CD4-positive, alpha-beta T cell treated with Interleukin-10 for 1 hour (primary cell): ENCODE measurements at places on chromosomes 7 and 10.
A peak's percentile ranks its signal among the peaks of the same experiment; 100 is the strongest.

GRCh38 chr10:50508315-50509051 is 115.3 kb downstream of the SGMS1 start:
- peak; percentile 39 for DNase-seq

DNA sequence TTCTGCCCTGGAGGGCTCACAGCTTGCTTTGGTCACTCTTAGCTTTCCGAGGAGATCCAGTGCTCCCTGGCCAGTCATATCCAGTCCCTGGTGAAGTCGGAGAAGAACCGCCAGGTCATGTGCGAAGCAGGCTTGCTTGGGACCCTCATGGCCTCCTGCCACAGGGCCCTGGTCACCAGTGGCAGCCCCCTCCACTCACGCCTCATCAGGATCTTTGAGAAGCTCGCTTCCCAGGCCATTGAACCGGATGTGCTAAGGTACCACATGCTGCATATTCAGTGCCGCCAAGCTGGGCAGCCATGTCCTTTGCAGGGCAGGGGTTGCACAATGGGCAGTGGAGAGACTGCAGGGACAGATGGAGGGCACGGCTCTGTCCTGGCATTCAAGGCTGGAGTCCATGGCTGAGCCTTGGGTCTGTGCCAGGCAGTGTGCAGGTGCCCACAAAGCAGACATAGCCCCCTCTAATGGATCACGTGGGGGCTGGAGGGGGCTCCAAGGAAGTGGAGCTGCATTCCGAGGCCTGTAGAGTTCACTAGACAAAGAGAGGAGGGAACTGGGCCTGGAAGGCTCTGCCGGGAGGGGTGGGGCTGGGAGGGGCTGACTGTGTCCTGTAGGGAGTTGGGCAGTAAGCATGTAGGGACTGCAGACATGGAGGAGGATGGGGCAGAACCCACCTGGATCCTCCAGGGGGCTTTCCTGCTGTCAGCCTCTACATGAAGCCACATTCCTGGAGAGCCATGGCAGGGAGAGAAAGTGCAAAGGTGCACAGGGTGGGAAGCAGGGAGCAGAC is 89.9 kb downstream of the WDFY4 start:
- no peak for DNase-seq

DNA sequence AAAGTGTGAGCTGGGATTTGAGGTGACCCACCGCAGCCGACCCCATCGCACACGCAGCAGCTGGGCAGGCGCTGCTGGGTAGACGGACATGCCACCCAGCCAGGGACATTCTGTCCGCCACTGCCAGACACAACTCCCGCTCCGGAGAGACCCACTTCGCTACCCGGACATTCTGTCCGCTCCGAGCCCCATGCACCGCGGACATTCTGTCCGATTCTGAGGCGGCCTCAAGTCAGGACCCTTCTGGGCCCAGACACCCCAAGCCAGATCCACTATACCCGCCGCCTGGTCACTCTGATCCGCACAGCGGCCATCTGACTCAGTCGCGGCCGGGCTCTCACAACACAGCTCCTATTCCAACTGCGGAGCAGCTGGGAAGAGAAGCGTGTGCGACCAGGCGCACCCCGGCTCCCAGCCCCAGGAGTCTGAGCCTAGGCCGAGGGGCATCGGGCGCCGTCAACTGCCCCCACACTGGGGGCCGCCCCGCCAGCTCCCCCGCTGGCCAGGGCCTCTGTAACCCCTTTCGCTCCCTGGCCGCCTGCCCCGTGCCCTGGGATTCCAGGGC is 763 bp downstream of the PITX3 start:
- no peak for DNase-seq

- no peak for DNase-seq
Observed at GRCh38 chr10:100980311-100980710, 7.0 kb downstream of the MRPL43 start.

- no peak for DNase-seq
Observed at GRCh38 chr10:11331726-11332125, 279.7 kb downstream of the USP6NL start.

GRCh38 chr7:128708824-128709223 is 30.3 kb upstream of the CALU start:
- DNase-seq = no peak

DNA sequence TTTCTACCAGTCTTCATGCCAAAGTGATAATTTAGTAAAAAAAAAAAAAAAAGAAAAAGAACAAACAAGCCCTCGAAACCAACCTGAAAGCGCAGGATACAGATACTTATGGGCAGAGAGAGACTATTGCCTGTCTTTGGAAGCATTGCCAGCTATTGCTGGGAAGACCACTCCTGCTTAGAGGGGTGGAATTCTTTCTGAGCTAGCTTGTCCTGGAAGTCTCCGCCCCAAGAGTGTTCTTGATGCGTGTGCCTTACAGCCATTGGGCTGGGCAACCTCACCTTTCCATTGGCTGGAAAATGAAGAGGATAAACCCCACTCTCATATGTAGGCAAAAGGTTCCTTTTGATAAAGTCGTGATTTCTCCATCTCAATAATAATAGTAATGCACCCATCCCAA is 19.9 kb upstream of the INSYN2A start:
- DNase-seq = no peak

DNA sequence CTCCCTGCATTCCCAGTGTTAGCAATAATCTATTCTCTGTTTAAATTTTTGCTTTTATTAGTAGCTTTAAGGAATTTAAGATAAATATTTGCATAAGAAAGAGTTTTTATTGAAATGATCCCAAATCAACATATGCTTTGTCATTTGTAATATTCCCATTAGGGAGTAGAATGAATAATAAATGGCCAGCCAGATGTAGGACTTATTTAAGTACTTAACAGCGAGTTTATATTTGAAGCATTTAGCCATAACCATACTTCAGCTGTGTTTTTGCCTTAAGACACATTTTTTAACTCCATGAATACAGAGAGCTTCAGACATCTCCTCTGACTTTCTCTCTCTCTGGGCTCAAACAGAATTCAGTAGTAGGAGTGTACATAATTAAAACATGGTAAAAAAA is 103.6 kb downstream of the HGF start:
- no peak for DNase-seq
